ENCODE measurements at places on chromosomes 2 and 18.

DNA sequence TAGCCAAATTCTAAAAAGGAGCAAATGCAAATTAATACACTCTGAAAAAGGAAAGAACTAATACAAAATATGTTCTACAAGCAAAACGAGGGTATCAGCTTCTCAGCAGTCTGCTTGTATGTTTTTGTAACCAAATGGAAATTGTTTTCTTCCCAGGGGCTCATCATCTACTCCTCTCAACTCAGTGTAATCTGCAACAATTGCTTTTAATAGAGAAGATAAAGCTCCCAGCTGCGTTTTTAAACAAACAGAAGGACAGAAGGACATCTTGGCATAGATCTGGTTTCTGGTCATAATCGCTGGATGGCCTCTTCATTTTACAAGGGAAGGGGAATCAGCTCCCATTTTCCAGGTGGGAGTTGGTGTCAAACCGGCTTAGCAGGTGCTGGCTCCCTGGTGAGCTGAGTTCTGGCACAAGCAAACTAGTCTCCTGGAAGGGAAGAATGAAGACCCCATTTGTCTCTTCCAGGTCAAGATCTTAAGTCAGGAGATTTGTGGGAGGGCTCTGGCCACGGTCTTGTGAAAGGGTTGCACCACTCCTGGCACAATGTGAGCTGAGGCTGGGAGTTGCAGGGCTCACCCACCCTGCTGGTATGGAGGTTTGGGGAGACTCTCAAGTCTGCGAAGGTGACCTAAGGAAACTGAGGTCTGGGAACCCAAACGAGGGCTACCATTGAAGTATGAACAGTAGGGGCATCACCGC lies 41.6 kb downstream of the NPPC start:
- DNase-seq, result no peak

- DNase-seq, result no peak
Measured at GRCh38 chr2:192749611-192750200, 555.0 kb upstream of the TMEFF2 start.

- no peak for DNase-seq
Measured at GRCh38 chr2:230770804-230771203, 58.2 kb downstream of the CAB39 start.

- no peak for DNase-seq
Measured at GRCh38 chr18:4181086-4181485, 274.0 kb downstream of the DLGAP1 start.

GRCh38 chr2:158004126-158004764 lies 97.4 kb upstream of the UPP2 start:
- DNase-seq, result peak; percentile 69

DNA sequence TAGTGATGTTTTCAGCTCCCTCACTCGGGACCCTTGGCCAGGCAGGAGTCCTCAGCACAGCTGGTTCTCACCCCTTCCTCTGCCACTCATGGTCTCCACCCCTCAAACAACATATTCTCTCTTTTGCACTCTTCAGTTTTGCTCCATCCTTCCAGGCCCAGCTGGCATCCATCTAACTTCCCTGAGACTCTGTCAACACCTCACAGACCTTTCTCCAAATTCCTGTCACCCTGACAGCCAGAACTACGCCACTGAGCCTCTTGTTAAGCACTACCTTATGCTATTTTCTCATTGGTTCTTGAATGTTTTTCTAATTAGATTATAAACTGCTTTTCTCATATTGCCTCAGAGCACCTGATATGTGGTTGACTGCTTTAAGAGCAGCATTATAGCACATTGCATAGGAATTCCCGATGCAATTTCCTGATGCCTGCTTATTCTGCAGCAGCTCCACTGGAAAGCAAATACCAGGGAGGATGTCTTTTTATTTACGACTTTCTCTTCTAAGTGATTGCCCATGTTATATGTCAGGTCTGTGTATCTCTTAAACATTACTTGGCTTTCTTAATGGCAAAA lies 12.4 kb upstream of the INO80C start:
- DNase-seq, result no peak

DNA sequence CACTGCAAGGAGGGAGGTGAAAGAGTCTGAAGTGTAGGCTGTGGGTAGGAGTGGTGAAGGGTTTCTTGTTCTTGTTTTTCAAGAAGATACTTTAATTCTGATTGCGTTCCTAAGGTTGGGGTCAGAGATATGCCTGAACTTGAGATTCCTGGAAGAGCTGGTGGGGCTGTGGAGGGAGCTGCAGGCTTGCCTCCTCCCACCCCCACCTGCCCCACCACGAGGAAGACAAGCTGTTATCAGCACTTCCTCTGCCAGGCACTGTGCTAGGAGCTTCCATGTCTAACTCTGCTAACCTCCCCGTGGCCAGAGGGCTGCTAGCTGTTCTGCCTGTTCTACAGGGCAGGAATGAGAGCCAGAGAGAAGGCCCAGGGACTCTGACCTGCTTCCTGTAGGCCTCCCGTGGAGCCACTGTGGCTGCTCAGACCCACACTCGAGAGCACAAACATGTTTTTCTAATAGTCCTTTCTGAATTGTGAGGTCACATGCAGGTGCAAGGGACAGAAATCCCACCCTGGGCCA lies 13.7 kb downstream of the ANKRD23 start:
- DNase-seq, result no peak

DNA sequence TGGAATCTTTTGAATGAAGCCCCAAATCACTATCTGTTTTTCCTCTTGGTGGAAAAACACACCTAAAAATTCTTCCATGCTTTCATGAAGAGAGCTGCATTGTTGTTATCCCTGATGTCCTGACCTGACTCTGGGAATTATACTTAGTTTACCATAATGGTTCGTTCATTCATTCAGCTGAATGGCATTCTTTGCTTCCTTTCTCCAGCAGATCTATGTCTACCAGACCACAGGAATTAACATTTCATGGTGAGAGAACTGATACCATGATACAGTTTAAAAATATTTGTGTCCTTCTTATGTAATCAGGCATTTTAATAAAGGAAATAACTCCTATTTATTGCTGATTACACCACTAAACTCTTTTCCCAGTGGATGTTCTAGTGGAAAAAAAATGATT lies 11.1 kb upstream of the SLC4A10 start:
- no peak for DNase-seq

DNA sequence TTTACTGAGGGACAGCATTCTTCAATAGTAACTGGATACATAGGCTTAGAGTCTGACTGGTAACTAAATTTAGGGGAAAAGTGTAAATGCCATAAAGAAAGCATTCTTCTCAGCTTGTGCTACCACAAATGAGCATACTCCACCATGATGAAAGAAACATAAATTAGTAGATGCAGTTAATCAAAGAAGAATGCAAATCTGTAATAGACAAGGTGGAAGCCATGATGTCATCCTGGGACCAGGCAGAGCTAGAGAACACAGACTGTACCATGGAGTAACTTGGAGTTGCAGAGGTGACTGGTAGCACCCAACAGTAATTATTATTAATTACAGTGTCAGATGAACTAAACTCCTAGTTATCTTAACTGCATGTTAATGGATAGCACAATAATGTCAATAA lies 51.7 kb downstream of the RBKS start:
- DNase-seq, result no peak

- DNase-seq, result peak; percentile 75
Measured at GRCh38 chr18:76349067-76349715, 145.9 kb downstream of the ZNF516 start.

GRCh38 chr2:129747500-129748125 lies 231.9 kb upstream of the RAB6C start:
- DNase-seq, result no peak

DNA sequence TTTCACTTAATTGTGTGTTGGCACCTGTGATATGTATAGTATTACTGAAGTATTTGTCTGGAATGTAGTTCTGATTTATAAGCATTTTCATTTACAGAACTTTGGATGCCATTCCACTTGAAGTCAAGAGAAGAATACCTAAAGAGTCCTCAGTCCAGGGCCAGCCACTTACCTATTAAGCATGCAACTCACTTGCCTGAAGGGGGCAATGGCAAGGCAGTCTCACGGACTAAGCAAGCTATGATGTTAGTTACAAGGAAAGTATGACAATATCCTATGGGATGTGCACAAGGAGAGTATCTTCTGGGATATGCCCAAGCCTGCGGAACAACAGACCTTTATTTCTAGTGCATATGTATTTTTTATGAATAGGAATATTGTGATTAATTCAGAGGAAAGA lies 369.4 kb upstream of the GCFC2 start:
- DNase-seq, result no peak

GRCh38 chr2:212177724-212178123 lies 360.9 kb downstream of the ERBB4 start:
- peak; percentile 19 for DNase-seq

DNA sequence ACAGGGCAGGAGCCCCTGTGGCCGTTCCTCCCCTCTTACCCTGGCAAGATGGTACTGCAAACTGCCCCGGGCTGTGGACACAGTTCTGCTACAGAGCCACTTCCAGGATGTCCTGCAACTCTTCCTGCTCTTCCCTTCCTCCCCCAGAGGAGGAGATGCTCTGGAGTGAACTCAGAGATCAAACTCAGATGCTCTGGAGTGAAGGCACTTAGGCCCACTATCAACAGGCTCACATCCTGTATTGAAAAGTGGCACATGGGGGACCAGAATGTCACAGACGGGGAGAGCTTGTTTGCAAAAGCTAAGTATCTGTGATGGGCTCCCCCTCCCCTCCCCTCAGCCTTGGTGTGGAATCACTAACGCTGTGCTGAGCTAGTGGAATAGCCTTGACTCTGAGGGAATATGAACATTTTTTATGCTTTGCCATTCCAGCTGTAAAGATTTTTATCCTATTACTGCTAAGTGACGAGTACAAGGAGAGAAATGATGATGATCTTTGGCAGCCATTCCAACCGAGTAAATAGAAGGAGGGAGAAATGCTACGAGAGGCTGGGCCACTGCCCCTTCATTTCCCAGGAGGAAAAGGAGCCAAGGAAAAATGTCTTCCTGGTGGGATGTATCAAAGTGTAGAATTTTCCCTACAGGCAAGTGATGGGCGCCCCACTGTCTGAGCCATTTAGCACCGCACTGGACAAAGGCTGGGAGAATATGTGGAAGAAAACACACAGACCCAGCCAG lies 152.6 kb downstream of the GALNT14 start:
- DNase-seq, result no peak

DNA sequence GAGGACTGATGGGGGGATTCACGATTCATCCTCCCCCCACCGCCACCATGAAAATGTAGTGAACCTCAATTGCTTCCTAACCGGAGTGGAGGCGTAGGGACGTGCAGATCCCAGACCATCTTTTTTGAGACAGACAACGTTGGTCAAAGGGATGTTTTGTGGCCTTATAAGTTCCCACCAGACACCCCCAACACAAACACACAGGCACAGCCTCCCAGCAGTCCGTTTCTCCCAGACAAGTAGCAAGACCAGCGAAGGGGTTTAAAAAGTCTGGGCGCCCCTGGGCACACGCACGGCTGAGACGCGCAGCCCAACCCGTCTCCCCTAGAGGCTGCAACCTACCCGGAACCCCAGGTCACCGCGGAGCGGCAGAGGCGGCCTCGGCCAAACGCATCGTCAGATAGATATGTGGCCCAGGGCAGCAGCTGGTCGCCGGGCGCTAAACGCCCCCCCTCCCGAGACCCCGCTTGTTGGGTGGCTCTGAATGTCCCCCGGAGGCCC lies 1.3 kb downstream of the GBX2 start:
- DNase-seq, result no peak

GRCh38 chr2:134469516-134470115 lies 215.7 kb downstream of the MGAT5 start:
- no peak for DNase-seq

DNA sequence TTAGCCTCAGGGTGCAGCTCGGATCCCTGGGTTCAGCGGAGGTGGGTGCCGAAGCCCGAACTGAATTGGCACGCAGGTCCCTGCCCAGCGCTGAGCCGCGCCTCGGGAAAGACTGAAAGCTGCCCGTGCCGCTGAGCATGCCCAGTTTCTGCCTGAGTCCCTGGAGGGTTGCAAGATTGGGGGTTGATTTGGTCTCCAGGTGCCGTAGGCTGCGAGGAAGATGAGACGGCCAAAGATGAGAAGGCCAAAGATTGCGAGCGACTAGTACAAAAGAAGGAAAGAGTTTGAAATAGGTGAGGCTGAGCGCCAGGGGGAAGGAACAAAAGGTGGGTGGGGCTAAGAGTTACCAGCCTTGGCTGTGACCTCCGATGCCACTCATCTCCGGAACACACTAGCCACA lies 852 bp upstream of the KCNH7 start:
- DNase-seq, result no peak

- peak; percentile 24 for DNase-seq
Measured at GRCh38 chr2:133296401-133296800, 271.9 kb downstream of the NCKAP5 start.

- peak; percentile 52 for DNase-seq
Measured at GRCh38 chr2:160440888-160441287, 52.7 kb downstream of the RBMS1 start.

DNA sequence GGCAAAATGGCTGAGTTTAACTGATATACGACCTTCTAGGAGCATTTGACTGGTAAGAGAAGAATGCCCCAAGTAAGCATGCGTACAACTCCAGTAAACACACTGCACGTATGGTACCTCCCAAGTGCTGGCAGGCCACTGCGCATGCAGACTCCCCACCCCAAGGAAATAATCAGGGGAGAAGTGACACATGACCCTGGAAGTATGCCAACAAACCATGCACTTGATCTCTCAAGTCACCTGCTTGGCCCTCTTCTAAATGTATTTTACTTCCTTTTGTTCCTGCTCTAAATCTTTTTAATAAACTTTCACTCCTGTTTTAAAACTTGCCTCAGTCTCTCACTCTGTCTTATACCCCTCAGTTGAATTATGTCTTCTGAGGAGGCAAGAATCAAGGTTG lies 129.8 kb upstream of the COL5A2 start:
- no peak for DNase-seq

DNA sequence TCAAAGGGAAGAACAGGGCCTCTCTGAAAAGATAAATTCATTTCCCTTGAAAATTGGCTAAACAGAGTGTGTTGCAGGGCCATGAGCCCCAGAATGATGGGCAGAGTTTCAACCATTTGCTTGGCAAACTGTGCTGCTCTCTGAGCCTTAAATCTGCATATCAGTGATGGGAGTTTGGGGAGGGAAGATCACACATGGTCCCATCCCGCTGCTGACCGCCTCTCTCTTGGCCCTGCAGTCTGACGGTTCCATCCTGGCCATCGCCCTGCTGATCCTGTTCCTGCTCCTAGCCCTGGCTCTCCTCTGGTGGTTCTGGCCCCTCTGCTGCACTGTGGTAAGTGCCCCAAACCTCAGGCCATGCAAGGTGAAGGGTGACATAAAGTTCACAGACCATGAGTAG lies 139.0 kb downstream of the ANTXR1 start:
- no peak for DNase-seq

- no peak for DNase-seq
Measured at GRCh38 chr2:150165988-150166312, 321.5 kb downstream of the RND3 start.

DNA sequence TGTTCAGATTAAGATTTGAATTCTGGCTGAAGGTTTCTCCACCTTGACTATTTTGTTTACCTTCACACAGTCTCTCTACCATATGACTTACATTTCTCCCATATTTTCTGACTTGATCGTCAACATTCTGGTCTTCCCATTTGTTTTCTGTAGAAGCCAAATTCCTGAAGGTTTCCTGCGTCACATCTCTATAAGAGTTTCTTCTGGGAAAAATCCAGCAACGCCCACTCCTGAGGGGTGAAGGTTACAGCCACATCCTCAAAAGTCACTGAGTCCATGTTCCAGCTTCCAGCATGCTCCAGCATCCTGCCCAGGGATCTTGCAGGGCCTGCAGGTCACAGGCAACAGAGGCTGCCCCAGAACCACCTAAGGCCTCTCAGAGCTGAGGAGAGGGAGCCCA lies 47.5 kb downstream of the NBEAL1 start:
- DNase-seq, result no peak

GRCh38 chr2:208062113-208062512 lies 36.8 kb upstream of the PLEKHM3 start:
- peak; percentile 56 for DNase-seq
